Skeletal muscle tissue (tissue), 5 donors: ENCODE measurements at places on chromosomes 6 and 20. TPM values are rescaled to one million over a fixed set of nuclear protein-coding genes. Genes with fewer than 3 reads are reported as not detected.

The CTAGE9 gene
- not detected for total RNA-seq

The KDM1B gene
- total RNA-seq = 16.2 TPM

The DEFB124 gene
- not detected for total RNA-seq

The PPP2R5D gene
- 31.3 TPM for total RNA-seq

The KCNQ5 gene
- total RNA-seq = 0.52 TPM

The NOX3 gene
- total RNA-seq = not detected

The RAB32 gene
- total RNA-seq = 35.5 TPM

The PTCRA gene
- total RNA-seq = 1.0 TPM

The BACH2 gene
- 3.7 TPM for total RNA-seq

The APOM gene
- total RNA-seq = 1.0 TPM

The GDAP1L1 gene
- total RNA-seq = not detected

The TRIM40 gene
- not detected for total RNA-seq

The VSX1 gene
- total RNA-seq = not detected

The MAS1 gene
- under 0.01 TPM for total RNA-seq

The CST3 gene
- total RNA-seq = 50.1 TPM

The HTR1E gene
- not detected for total RNA-seq

The PSMB1 gene
- 244 TPM for total RNA-seq

The EYA4 gene
- total RNA-seq = 40.2 TPM

The NNAT gene
- 133 TPM for total RNA-seq

The TGM2 gene
- total RNA-seq = 7.3 TPM

The PAK5 gene
- under 0.01 TPM for total RNA-seq

The E2F3 gene
- total RNA-seq = 3.1 TPM

The RSPO4 gene
- not detected for total RNA-seq

The SFTA2 gene
- total RNA-seq = not detected

The SNX21 gene
- total RNA-seq = 26.6 TPM

The FAXC gene
- total RNA-seq = 4.2 TPM

The CLVS2 gene
- total RNA-seq = under 0.01 TPM
